ENCODE measurements at places on chromosomes 2 and 18. TPM values are rescaled to one million over a fixed set of nuclear protein-coding genes. Genes with fewer than 3 reads are reported as not detected.
A peak's percentile ranks its signal among the peaks of the same experiment; 100 is the strongest.

GRCh38 chr2:109421101-109421500 is 192.7 kb downstream of the SEPTIN10 start:
- no peak overlapping the region for H3K27ac ChIP-seq
- no peaks in the 10 kb centered on the region for H3K27me3 ChIP-seq
- H3K36me3 ChIP-seq, result no peaks in the 10 kb centered on the region
- H3K4me3 ChIP-seq, result no peak overlapping the region
- no peak for DNase-seq

DNA sequence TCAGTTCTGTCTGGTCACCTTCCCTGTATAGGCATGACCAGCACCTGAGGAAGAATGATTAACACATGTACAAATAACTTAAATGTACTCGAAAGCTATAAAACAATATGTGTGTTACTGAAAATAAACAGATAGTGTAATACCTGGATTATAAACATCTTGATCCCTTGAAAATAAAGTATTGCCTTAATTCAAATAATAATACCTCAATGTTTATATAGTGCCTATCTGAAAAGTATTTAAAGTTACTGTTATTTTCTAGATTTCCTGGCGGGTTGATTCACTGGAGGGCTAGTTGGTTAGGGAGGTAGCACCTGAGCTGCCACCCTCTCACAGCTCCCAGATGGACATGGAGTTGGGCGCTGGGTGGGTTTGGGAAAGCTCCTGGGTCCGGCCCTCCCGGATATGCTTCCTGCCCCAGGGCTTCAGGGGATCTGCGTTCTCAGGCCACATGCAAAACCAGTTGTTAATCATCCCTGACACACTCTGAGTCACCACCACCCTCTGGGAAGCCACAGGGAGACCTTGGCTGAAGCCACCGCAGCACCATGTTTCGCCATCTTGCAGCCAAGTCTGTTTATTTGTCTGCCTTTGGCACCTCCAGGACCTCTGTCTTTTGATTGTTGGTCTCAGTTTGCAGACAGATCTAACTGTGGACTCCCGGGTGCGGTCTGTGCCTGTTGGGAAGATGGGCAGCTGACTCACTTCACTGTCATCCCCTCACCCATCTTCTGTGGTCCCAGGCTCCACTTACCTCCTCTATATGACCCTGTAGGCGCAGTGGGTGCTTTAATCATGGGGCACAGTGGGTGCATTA is 35.3 kb downstream of the RAB31 start:
- H3K27ac ChIP-seq, result peak overlapping the region; percentile 58
- peaks cover 10% of the 10 kb centered on the region for H3K4me1 ChIP-seq
- no peaks in the 10 kb centered on the region for H3K27me3 ChIP-seq
- peak; percentile 47 for DNase-seq
- no peak overlapping the region for H3K4me3 ChIP-seq
- H3K36me3 ChIP-seq, result no peaks in the 10 kb centered on the region

GRCh38 chr2:58853420-58853819 is 612.3 kb upstream of the FANCL start:
- no peaks in the 10 kb centered on the region for H3K36me3 ChIP-seq
- no peak overlapping the region for H3K4me3 ChIP-seq
- no peaks in the 10 kb centered on the region for H3K4me1 ChIP-seq
- no peak for DNase-seq

DNA sequence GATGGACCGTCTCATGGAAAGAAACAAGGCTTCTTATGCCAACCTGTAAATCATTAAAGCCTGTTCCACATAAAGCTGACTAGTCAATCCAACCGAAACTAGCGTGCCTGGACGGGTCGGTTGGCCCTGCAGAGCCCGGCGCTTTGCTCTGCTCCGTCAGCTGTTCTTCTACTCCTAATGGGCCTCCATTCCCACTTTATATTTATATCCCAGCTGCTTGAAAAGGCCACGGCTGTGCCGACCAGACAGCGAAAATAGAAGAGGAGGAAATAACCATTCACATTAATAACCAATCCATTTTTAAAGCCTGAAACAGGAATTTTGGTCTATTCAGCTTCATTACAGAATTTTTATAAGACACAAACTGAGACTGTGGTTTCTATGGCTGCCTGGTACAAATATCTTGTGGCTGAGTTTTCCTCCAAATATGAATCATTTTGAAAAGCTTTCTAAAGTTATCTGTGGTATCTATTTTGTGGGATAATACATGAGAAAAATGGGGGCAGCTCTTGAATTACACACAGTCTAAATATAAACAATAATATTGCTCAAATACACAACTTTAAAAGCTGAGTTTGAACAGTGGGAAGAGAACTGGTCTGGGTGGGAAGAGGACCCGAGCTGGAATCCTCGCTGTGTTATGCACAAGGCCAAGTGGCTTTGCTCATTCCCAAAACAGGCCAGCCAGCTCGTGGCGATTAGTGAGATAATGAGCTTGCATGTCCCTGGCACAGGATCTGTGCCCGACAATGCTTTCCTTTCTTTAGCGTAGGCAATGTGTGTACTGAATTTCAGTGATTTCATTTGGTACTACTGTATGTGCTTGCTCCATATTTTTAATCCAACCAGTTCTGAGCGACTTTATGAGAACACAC is 10.5 kb upstream of the FAM124B start:
- H3K27me3 ChIP-seq, result no peaks in the 10 kb centered on the region
- H3K4me3 ChIP-seq, result no peak overlapping the region
- H3K36me3 ChIP-seq, result no peaks in the 10 kb centered on the region
- H3K27ac ChIP-seq, result no peak overlapping the region
- no peak for DNase-seq
- no peaks in the 10 kb centered on the region for H3K4me1 ChIP-seq

DNA sequence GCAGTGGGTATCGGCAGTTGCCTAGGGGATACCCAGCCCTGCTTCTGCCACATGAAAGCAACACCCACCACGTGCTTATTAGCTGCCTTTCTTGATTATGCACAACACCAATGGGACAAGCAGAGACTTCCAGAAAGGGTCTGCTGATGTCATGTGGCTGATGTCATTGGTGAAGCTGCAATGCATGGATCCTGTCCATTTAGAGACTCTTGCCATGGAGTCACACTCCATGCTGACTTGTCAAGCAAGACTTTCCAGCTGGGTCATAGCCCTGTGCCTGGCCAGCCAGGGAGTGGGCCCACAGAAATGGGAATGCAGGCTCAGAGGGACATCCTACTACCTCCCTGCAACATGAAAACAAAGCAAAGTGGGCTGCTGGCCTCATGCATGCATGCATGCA is 81.8 kb downstream of the VAPA start:
- peaks cover 4% of the 10 kb centered on the region for H3K4me1 ChIP-seq
- H3K27ac ChIP-seq, result peak overlapping the region; percentile 79
- H3K4me3 ChIP-seq, result no peak overlapping the region
- no peak for DNase-seq
- no peaks in the 10 kb centered on the region for H3K27me3 ChIP-seq
- H3K36me3 ChIP-seq, result no peaks in the 10 kb centered on the region

DNA sequence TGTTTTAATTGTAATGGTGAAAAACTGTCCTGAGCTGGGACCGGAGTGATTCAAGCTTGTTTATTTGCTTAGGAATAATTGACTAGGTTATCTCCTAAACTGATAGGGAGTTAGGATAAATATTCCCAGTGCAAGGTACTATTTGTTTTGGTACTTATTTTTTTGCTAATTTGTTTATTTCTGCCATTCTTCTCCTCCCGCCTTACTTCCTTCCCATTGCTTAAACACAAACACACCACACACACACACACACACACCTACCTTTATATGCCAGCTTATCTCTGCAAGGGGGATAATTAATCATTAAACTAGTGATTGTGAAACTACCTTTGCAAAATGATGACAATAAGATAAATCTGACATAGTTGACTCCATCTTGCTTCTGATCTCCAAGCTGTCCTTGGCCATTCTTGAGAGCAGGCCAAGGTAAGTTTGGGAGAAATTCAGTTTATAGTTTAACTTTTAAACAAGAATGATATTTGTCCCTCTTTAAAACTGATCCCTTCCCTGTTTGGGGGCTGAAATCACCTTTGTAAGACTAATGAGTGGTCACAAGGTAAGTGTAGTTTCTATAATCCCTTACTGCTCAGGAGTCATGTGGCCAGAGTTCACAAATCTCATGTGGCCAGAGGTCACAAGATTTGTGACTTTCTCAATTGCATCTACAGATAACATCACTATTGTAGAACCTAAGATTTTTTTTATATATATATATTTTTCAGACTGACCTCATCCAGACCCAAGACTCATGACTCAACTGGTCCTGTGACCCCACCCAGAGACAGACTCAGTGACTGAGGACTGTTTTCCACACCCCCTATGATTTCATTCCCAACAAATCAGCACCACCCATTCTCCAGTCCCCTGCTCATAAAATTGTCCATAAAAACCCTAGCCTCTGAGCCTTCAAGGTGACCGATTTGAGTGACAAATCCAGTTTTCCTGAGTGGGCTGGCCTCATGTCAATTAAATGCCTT is 83.1 kb upstream of the LRRTM4 start:
- H3K27ac ChIP-seq, result no peak overlapping the region
- no peaks in the 10 kb centered on the region for H3K36me3 ChIP-seq
- H3K4me3 ChIP-seq, result no peak overlapping the region
- H3K27me3 ChIP-seq, result no peaks in the 10 kb centered on the region
- H3K4me1 ChIP-seq, result no peaks in the 10 kb centered on the region
- no peak for DNase-seq

DNA sequence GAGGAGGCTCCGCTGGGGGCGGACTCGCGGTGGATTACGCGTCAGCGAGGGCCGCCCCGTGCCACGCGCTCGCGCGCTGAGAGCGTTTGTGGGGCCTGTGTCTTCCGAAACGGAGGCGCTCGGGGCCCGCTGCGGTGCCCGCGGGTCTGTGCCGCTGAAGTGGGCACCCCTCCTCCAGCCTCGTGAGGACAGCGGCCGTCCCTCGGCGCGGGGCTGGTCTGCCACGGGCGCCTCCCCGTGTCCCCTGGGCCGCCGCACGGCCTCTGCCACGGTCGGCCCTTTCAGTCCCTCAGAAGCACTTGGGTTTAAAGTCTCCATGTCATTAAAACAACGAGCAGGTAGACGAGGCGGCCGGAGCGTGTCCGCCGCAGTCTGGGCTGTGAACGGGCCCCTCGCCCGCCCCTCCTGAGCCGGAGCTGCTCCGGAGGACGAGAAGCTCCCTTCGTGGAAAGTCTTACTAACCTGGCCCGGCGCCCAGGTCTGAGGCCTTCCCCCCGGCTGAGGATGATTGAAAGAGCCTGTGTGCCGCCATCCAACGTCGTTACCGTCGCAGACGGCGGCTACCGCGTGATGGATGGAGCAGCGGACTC is 97.6 kb downstream of the NFATC1 start:
- H3K36me3 ChIP-seq, result no peaks in the 10 kb centered on the region
- H3K4me1 ChIP-seq, result no peaks in the 10 kb centered on the region
- no peak for DNase-seq
- H3K27me3 ChIP-seq, result no peaks in the 10 kb centered on the region
- no peak overlapping the region for H3K27ac ChIP-seq

DNA sequence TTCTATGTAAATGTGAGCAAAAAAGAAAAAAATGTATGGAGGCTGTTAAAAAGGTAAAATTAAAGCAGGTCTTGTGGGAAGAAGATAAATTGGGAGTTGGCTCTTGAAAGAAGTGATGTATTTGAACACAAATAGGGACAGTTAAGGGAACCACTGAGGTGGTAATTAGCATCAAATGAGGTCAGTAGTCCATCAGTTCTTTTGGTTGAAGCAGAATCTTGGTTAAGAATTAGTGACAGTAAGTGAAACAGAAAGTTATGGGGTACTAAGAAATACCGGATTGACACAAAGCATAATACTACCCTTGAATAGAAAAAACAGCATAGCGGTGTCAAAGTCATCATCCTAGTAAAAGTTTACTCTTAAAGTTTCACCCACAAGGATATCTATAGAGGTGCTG is 352.6 kb upstream of the VRK2 start:
- H3K27ac ChIP-seq, result no peak overlapping the region
- no peaks in the 10 kb centered on the region for H3K27me3 ChIP-seq
- no peak for DNase-seq
- H3K4me3 ChIP-seq, result no peak overlapping the region

- peak; percentile 50 for DNase-seq
- no peaks in the 10 kb centered on the region for H3K36me3 ChIP-seq
- no peaks in the 10 kb centered on the region for H3K27me3 ChIP-seq
- no peak overlapping the region for H3K4me3 ChIP-seq
- H3K27ac ChIP-seq, result peak overlapping the region; percentile 48
Observed at GRCh38 chr18:25298853-25299274, 53.1 kb downstream of the ZNF521 start.

GRCh38 chr2:159561786-159562185 is 54.6 kb downstream of the BAZ2B start:
- no peak overlapping the region for H3K27ac ChIP-seq
- H3K4me1 ChIP-seq, result no peaks in the 10 kb centered on the region
- H3K36me3 ChIP-seq, result no peaks in the 10 kb centered on the region
- H3K27me3 ChIP-seq, result no peaks in the 10 kb centered on the region

DNA sequence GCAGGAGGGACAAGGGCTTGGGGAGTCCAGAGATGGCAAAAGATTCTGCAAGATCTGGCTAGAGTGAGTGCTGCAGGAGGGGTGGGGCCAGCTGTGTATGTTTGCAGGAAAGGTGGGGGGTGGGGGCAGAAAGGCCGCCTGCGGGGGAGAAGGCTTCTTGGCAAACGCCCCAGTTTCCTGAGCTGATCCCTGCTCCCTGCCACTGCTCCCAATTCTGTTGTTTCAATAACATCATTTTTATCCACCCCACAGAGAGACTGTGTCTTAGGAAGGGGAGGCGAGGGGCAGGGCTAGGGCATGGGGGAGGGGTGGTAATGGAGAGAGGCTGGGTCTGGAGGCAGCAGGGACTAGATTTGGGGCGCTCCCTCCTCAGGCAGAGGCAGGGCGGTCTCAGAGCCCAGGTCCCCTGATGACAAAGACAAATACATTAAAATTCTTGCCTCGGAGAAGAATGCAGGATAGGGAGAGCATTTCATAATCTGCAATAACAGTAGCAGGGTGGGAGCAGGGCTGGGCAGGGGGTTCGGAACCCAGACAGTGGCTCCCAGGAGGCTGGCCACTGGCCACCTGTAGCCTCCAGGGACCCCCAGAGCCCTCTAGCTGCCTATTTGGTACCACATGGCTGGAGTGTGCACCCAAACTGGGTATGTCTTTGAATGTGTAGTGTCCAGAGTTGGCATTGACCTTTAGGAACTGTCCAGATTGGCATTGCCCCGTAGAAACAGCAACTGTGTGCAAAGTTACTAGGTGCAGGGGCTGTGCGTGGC is 2.1 kb upstream of the WNT6 start:
- no peaks in the 10 kb centered on the region for H3K36me3 ChIP-seq
- H3K27me3 ChIP-seq, result peaks cover 6% of the 10 kb centered on the region
- DNase-seq, result no peak

CCBE1 gene
- 1.5 TPM for total RNA-seq

RIT2 gene
- total RNA-seq, result not detected

C2orf81 gene
- total RNA-seq, result not detected

VWC2L gene
- total RNA-seq, result not detected
